Stimulated activated CD8-positive, alpha-beta memory T cell treated with anti-CD3 and anti-CD28 coated beads, Interleukin-4, amount 100 ng/mL, for 4 hours (primary cell): ENCODE measurements at places on chromosomes 4 and X.

DNA sequence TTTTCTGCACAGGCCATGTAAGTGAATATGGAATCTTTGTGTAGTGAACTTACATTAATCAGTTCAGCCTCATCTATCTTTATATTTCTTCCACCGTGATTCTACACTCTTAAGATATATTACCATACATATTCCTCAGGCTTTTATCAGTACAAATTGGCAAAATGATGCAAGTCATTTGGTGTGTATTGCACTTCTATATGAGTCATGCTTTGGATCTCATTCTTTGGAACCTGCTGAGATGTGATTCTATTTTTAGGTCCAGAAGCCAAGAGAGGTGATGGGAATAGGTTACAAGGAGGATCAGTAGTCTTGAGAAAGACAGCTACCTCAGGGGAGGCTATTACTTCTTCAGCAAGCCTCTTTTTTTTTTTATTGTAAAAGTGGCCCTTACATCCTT lies 204.4 kb downstream of the ZNF330 start:
- no peak for DNase-seq

DNA sequence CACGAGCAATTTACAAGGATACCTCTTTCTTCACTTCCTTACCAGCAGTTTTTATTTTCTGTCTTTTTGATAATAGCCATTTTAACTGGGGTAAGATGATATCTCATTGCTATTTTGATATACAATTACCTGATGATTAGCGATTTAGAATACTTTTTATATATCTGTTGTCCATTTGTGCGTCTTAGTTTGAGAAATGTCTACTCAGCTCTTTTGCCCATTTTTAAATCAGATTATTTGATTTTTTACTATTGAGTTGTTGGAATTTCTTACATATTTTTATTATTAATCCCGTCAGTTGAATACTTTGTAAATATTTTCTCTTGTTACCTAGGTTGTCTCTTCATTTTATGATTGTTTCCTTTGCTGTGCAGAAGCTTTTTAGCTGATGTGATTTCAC lies 1.5 kb upstream of the SPIN2A start:
- no peak for DNase-seq

DNA sequence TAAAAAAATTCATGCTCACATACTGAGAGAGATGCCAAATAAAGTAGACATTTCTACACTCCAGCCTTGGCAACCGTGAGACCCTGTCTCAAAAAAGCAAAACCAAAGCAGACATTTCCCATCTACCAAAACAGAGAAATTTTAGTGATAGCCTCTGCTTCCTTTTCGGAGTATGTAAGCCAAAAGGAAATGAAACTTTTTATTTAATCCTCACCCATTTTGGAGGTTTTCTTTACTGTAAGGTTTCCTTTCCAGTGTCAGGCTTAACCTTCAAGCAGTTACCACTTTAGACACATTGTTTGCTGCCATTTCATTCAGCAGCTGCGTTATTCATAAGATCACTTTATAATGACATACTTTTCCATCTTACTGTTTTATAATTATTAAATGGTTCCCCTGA lies 15.9 kb downstream of the ADD1 start:
- no peak for DNase-seq

GRCh38 chrX:8504451-8504850 lies 39.8 kb downstream of the VCX3B start:
- no peak for DNase-seq

DNA sequence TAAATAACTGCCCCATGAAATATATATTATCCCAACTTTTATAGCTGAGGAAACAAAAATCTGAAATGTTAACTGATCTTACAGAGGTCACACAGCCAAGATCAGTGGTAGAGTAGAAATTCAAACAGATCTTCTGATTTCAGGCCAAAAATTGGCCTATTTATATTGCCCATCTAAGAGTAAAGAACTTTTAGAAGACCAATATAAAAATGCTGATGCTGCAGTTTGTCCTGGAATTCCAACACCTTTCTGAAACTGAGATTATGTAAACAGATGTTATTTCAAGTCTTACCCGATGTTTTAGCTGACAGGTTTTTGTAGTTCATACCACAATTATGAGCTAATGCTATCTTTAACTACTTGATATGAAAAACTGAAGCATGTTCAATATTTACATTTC lies 51.1 kb downstream of the SPANXN3 start:
- no peak for DNase-seq

DNA sequence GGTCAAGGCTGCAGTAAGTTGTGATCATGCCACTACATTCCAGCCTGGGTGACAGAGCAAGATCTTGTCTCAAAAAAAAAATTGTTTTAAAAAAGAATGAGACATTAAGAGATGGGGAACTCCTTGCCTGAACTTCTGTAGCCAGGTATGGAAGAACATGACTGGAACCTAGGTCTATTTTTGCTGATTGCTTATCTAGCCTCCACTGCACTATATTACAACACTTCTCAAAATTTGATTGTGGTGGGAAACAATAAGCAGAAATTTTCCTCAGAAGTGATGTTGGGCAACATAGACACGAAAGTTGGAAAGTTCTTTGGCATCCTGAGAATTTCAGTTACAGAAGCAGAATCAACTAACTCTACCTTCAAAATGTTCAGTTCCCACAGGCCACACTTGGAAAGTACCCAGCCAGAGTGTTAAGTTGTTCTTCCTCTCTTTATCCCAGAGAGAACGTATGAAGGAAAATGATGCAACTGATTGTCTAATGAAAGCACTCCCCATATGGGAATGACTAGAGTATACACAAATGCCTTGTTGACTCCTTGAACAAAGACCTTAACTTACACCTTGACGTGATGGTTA lies 50.0 kb downstream of the LUZP4 start:
- DNase-seq, result no peak
